ENCODE measurements at places on chromosomes 4 and X. TPM values are rescaled to one million over a fixed set of nuclear protein-coding genes. Genes with fewer than 3 reads are reported as not detected.
A peak's percentile ranks its signal among the peaks of the same experiment; 100 is the strongest.

- no peak for DNase-seq
These were observed 8.5 kb downstream of the PPP1R3F start for GRCh38 chrX:49278081-49278480.

GRCh38 chr4:148795156-148795864 lies 353.1 kb upstream of the NR3C2 start:
- DNase-seq, result no peak

- no peak for DNase-seq
These were observed 38.1 kb upstream of the CD99L2 start for GRCh38 chrX:150936556-150936955.

DNA sequence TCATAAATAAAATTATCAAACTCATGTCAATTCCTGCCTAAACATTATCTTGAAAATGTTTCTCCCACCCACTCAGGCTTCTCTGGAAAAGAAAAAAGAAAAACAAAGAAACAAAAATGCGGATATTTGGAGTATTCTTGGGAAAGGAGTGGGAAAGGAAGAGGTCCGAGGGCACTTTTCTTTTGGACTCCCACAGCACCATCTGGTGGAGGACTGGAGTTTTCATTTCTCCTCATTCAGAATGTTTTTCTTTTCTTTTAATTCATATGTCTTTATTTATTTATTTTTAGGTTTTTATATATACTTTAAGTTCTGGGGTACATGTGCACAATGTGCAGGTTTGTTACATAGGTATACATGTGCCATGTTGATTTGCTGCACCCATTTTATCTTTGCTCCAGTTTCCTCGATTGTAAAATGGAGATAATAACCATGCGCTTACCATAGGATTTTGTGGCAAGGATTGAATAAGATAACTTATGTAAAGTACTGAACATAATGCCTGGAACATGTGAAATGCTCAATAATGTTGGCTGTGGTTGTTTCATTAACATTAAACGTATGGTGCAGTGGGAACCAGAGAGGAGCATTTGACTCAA lies 8.0 kb upstream of the KCNE5 start:
- DNase-seq, result no peak

GRCh38 chrX:16981209-16981608 lies 34.8 kb downstream of the REPS2 start:
- no peak for DNase-seq

- DNase-seq, result no peak
These were observed 24.4 kb downstream of the SYAP1 start for GRCh38 chrX:16743604-16744325.

The ZNF732 gene
- not detected for total RNA-seq

The METAP1 gene
- total RNA-seq, result 50.3 TPM

The ASB12 gene
- total RNA-seq, result 0.85 TPM

DNA sequence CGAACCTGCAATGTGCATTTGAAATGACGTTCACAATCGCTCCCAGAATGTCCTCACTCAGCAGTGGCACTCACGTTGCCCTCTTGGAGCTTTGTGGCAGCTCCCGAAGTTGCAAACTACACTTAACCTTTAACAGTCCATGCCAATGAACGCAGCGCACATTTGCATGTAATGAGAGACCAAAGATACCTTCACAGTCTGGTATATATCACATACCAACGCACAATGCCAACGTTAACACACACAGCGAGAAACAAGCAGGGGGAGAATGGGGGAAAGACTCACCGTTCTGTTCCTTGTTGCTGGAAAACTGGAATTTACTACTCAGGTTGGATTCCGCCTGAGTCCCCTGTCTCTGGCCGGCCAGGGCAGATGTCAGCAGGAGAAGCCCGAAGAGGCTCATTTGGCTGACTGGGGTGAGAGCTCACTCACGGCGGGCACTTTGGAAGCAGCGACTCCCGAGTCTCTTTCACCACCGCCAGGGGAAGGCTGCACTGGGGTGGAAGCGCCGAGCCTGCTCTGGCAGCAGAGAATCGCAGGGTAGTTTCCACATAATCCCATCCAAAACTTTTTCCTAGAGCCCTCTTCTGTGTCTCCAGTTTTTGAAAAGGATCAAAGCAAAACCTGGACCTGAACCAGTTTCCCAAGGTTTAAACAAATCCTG lies 966 bp downstream of the PDGFC start:
- DNase-seq, result peak; percentile 81

- no peak for DNase-seq
These were observed 140.1 kb upstream of the TTC29 start for GRCh38 chr4:147085781-147086180.

The GPR119 gene
- not detected for total RNA-seq
